ENCODE measurements at places on chromosomes 2 and 18.

DNA sequence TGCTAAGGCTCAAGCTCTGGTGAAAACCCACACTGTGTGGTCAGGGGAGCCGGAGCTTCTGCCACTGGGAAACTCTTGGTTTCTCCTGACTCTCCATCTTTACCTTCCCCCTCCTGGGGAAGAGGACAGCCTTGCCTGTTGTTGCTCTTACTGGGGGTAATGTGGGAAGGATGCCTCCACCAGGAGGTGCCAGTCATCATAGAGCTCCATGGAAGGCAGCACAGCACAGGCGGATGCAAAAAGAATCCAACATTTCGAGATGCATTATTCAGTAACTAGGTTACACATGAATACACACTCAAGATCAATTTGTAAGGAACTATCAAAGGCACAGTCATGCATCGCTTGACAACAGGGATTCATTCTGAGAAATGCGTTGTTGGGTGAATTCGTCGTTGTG lies 322.6 kb downstream of the AFF3 start:
- DNase-seq = no peak

DNA sequence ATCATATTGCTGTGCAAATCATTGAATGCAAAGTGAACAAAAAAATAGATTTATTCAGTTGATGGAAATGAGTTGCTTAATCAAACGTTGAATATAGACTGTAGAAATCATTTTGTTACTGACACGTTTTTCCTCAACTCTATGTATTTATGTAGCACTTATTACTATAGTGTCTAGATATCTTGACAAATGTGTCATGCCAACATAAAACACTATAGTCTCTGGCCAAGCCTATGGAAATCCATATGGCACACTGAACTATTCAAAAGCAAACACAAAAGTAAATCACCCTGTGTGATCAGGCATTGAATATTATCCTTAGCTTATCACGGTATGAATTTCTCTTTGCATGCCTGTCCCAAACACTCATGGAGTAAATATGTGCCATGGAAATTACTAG lies 131.3 kb downstream of the ZNF804A start:
- DNase-seq = no peak

- no peak for DNase-seq
Observed at GRCh38 chr2:25056098-25056821, 14.4 kb downstream of the EFR3B start.

DNA sequence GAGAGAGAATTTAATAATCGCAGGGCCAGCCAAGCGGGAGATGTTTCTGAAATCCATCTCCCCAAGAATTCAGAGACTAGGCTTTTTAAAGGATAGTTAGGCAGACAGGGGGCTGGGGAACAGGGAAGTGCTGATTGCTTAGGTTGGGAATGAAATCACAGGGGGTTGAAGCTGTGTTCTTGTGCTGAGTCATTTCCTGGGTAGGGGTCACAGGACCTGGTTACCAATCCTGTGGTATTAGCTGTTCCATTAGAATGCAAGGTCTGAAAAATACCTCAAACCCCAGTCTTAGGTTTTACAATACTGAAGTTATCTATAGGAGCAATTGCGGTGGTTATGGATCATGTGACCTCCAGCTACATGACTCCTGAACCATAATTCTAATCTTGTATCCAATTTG lies 4.6 kb downstream of the SP140 start:
- no peak for DNase-seq
